Suprapubic skin (tissue), 4 donors: ENCODE measurements at places on chromosomes 1 and 21.

- DNase-seq = no peak
These were observed 67.9 kb upstream of the EFHD2 start for GRCh38 chr1:15341634-15342407.

DNA sequence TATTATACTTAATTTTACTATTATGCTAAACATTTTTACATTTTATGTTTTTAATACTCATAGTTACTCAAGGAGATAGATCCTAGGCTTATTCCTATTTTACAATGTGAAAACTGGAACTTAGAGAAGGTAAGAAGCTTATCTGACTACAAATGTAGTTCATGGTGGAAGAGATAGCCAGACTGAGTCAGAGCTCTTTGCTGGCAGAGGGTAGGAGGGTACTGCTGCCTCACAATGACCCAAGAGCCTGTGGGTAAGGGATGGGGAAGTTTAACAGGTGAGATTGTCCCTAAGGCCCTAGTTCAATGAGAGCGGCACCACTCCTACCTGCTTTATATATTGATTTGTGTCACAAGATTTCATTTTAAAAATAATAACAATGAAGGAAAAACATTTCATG is 34.1 kb upstream of the NEK7 start:
- no peak for DNase-seq

- DNase-seq = no peak
These were observed 534.4 kb upstream of the CAMK1G start for GRCh38 chr1:209048941-209049669.

DNA sequence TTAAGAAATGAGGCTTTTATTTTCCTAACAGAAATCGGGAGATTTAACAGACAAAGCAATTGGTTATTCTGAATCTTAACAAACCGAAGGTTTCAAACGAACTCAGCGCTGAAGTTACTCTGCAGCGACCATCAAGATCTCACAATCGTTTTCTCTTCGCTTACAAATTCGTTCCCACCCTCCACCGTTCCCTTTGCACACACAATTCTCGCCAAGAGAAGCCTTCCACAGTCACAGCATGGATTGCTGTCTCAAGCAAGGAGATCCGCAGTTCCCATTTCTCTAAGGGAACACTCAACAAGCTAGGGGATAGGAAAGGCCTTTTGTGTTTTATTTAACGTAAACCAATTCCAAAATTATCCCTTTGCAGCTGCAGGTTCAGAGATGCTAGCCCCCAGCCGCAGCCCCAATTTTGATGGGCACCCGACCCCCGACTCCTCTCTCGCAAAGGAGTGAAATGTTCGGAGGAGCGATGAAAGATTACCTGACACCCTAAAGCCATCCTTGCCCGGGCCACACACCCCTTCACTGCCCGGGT is 755 bp downstream of the FBXO42 start:
- DNase-seq = no peak

DNA sequence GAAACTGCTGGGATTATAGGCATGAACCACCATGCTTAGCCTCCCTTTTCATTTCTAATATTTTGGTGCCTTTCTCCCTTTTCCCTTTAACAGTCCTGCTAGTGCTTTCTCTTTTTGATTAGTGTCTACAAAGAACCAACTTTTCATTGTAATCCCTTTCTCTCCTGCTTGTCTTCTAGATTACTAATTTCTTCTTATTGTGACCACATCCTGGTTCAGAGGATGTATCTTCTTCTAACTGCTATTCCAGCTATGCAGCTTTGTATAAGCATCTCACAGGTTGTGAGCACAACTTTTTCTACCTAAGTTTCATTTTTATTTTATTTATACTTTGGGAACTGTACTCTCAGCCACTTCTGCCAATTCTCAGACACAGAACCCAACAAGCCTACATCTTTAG is 14.7 kb downstream of the ZNF648 start:
- no peak for DNase-seq
